Left ventricle myocardium inferior (tissue), 1 donor: ENCODE measurements at places on chromosomes 12 and 14.
A peak's percentile ranks its signal among the peaks of the same experiment; 100 is the strongest.

GRCh38 chr12:74285773-74286172, 251.9 kb upstream of the ATXN7L3B start:
- DNase-seq = no peak

- no peak for DNase-seq
These were observed 14.7 kb downstream of the MLXIP start for GRCh38 chr12:122093098-122093883.

DNA sequence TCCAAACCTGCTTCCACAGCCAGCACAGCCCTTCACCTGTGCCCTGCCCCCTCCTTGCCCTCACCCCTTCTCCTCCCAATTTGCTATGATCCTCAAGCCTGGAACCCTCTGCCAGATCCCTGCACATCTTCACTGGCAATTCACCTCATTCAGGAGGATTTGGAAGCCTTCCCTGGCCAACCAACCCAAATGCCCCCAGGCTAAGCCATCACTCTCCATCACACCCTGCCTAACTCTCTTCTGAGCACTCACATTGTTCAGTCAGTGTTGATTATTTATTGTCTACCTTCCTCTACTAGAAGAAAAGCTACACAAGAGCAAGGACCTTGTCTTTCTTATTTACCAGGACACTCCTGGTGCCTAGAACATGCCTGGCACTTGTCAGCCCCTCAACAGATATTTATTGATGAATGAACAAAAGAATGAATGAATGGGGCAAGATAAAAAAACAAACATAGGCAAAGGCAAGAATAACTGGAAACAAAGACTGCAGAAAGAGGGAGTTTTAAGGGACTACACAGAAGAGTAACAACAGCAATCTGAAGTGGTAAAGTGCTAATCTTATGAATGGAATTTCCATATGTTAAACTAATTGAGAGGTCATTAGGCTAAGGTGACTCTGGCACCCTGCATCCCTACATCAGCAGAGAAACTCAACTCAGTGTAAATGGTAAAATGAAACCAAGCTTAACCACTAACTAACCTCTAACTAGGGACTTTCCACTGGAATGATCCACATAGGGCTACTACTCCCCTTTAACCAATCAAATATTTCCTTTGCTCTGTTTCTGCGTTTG, 33.4 kb downstream of the TMTC1 start:
- no peak for DNase-seq

DNA sequence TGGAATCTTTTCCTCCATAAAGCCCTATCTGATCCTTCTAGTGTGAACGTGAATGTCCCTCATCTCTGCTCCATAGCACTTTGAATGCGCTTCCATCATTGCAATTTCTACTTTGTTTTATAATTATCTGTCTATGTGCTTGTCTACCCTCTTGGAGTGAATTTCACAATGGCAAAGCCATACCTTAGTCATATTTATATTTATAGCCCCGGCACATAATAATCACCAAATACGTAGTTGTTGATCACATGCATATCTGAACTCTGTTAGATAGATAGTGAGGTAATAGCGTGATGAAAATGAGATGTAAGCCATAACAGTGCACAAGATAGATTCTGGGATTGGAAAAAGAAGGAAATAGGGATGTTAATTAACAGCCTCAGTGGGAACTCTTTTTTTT, 55.2 kb downstream of the MSRB3 start:
- DNase-seq = no peak

GRCh38 chr12:73892201-73892600, 645.4 kb upstream of the ATXN7L3B start:
- DNase-seq = no peak

DNA sequence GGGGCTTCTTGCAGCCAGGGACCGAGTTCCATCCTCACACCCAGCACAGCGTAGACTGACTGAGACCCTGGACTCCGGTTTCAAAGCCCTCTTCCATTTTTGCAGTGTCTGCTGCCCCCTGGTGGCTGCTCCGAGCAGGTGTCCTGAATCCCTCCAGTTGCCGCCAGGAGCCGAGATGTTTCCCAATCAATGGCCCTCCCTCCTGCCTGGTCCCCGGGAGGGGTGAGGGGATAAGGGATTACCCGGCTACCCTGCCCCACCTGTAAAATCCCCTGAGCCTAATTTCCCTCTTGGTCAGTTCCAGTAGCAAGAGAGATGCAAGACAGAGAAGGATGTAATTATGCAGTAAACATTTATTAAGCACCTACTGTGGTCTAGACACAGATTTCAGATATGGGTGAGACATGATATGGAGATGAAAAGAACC, 55.0 kb downstream of the PHETA1 start:
- peak; percentile 67 for DNase-seq
